ENCODE measurements at places on chromosomes 7 and 10.

- DNase-seq: no peak
Observed at GRCh38 chr7:133197972-133198544, 54.8 kb upstream of the EXOC4 start.

GRCh38 chr10:3167611-3168330 is 4.8 kb downstream of the PITRM1 start:
- DNase-seq: no peak

DNA sequence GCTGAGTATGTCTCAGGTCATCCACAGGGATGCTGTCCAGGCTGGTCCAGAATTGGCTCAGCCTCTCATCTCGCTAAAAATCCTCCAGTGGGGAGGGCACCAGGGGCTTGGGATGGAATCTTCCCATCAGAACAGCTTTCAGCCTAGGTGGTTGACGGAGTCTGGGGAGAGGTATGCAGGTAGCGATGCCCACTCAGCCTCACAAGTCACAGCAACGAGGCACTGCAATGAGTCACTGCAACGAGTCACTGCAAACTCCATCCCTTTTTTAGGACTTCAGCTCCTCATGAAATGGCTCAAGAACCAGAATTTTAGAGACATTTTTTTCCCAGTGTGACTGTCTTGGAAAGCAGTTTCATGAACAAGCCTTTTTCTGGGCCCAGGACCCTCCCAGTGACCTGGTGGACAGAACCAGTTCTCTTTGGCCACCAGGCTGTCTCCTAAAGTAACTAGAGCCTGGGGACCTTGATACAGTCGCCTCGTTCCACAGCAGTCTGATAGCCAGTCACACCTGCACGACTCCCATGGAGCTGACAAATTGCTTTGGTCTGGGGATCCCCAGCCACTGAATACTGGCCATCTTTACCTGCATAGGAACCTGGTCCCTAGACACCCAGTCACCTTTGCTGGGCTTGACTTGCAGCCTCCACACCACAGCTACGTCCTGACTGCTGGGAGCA is 41.3 kb upstream of the PPP2R2D start:
- DNase-seq: no peak

DNA sequence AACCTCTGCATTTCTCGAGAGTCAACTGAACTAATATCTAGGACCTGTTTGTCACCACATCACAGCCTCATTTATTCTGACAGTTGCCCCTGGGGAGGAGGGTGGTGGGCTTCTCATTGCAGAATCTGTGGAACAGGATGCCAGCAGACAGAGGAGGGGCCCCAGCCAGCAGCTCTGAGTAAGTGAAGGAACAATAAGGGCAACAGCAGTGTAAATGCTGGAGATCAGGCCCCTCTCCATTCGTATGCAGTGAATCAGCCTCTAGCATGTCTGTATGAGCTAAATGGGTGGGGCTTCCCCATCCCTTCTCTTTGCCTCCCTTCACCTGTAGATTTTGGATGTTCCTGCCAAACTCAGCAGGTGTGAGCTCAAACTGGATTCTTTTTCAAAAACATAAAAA is 7.7 kb upstream of the CPVL start:
- no peak for DNase-seq

DNA sequence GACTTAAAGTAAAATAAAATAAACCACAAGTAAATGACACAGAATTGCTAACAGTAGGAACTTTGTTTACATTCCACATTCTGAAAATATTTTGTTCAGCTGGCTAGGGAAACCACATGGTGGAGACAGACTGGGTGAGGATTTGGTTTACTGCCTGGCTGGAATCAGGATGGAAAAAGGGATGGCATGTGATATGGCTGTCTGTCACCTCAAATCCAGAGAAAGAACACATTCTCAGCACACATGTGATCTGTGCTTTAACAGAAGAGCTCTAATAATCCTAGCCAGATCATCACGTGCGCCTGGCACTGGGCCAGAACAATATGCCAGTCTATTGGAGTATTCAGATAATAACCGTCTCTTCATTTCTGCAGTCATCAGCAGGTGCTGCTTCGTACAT is 90.9 kb upstream of the PIP4K2A start:
- no peak for DNase-seq

- peak; percentile 76 for DNase-seq
Observed at GRCh38 chr10:71980181-71981014, 16.2 kb downstream of the CHST3 start.

- DNase-seq: no peak
Observed at GRCh38 chr7:93159490-93159889, 11.3 kb upstream of the SAMD9L start.

DNA sequence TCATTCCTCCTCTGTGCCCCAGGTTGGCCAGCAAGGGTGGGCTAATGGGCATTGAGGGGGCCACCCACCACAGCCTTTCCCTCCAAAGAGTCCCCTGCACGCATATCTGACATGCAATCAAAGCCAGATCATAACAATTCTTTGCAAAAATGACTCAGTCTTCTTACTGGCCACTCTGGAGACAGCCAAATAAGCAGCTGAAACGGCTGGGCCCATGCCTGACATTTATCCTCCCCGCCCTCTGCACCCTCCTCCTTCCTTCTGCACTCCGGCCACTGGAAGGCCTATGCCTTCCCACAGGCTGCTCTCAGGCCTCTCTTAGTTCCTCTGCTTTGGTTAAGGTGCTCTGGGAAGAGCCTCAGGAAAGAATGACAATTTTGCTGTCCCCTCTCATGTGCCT is 29.2 kb upstream of the NPFFR1 start:
- DNase-seq: no peak

GRCh38 chr7:85010306-85010705 is 176.6 kb downstream of the SEMA3D start:
- DNase-seq: no peak

- no peak for DNase-seq
Observed at GRCh38 chr7:98229991-98230745, 18.9 kb downstream of the BHLHA15 start.

DNA sequence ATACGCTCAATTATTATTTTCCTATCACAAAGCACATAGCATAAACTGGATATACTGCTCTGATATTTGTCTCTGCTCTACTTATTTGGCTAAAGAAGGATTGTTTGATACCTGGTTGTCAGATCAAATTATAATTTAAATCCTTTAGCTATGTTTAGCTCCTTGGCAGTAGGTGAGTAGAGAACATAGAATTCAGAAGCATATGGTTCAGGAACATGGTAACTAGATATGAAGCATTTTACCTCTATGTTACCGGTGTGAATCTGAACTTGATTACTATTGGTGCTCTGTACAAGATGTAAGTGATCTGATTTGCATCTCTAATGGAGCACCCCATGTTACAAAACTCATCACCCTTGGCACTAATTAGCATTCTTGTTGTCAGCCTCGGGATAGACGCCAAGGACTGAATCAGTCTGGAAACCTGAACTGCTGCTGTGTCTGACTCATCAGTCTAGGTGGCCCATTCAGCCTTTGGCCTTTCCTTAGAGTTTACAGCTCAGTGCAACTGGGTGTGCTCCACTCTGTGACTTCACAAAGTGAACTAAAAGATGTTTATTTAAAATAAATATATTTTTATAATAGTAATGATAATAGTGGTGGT is 12.3 kb upstream of the MYPN start:
- DNase-seq: no peak

DNA sequence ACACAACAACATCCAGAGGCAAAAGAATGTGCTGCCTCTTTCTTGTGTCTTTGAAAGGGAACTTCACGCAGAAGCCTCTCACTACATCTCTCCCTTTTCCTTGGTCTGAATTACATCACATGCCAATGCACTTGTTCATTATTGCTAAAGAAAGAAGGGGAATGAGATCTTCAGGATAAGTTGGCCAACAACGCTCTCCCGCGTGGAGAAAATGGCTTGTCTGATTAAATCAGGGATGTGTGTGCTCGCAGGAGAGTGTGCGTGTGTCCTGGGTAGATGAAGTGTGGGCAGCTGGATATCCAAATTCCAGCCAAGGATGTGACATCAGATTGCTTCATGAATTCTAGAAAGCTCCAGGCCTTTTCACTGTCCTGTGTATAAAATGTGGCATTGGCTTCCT is 541.6 kb upstream of the FZD8 start:
- DNase-seq: no peak

DNA sequence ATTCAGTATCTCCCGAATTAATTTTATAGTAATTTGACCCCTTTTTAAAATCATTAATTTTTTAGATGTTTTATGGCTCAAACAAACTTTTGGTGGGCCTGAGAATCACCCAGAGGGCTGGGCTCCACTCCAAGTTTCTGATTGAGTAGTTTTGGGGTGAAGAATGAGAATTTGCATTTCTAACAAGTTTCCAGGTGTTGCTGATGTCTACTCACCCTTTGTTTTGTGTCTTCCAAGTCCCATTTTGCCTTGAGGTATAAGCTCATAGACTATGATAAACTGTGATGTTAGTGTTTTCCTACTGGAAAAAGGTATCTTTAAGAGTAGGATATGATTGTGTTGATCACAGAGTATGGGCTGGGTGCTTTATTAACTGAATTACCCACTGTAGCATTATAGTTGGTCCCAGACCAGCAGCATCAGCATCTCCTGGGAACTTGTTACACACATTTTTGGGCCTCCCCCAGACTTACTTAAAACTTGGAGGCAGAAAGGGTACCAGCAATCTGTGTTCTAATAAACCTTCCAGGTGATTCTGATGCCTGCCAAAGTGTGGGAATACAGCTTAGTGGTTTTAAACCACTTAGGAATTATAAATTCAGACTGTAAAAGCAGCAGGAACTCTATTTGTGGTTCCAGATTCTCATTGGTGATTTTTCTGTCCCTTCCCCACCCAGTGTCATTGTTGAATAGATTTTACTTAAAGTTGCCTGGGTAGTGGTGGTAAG is 19.1 kb downstream of the ZNRF2 start:
- DNase-seq: no peak

DNA sequence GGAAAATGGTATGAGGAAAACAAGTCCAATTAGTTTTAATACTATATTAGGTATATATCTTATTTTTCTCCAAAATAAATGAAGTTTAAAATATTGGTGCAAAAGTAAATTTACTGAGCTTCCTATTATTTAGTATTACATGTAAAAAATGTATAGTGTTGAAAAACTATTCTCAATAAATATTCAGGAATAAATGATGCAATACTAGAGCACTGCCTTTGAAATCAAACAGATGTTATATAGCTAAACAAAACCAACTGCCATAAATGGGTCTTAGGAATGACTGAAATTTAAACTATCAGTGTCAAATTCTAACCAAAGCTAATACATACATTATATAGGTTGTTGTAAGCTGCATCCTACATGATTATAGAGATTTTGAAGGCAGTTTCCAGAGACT is 1434.0 kb upstream of the LRRTM3 start:
- DNase-seq: no peak

GRCh38 chr10:77630507-77630848 is 7.1 kb downstream of the KCNMA1 start:
- no peak for DNase-seq

DNA sequence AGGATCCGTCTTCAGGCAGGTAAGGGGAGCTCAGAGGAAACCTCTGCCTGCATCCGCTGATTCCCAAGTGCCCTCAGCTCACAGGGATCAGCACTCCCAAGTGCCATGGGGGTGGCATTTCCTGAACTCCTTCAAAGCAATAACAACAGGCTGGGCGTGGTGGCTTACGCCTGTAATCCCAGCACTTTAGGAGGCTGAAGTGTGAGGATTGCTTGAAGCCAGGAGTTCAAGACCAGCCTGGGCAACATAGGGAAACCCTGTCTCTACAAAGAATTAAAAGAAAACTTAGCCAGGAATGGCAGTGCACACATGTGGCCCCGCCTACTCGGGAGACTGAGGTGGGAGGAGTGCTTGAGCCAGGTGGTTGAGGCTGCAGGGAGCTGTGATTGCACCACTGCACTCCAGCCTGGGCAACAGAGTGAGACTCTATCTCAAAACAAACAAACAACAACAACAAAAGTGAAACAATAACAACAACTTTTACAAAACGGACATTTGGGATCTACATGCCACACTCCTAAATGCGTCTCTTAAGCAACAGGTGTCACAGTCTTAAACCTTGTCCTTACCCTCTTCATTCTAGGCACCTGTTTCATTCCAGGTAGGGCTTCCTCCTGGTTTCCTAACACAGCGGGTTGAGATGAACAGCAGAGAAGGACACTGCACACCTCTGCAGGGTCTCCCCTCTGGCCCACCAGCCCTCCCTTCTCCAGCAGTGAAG is 73.8 kb downstream of the PAXIP1 start:
- no peak for DNase-seq

Data from K562 (cell line).